DMS79 (cell line): ENCODE measurements at places on chromosomes 7 and 10.

DNA sequence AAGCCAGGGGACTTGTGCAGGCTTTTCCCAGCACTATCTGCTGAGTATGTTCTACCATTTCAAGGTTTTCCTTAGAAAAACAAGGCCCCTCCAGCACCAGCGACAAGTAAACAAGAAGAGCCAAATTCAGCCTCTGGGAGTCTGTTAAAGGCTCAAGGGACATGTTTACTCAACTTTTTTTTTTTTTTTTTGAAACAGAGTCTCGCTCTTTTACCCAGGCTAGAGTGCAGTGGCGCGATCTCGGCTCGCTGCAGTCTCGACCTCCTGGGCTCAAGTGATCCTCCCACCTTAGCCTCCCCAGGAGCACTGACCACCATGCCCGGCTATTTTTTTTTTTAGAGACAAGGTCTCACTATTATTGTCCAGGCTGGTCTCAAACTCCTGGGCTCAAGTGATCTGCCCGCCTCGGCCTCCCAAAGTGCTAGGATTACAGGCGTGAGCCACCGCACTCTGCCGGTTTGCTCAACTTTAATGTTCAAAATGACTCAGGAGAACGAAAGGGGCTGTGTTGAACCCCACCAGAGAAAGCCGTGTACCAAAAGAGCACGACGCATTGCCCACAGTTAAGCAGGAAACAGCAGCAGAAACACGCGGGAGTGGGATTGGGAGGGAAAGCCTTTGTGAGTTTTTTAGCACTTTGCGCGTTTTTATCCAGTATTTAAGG lies 772 bp downstream of the PRDX3 start:
- no peak for DNase-seq

- no peak for DNase-seq
These were observed 27.3 kb upstream of the HERPUD2 start for GRCh38 chr7:35722054-35722849.

DNA sequence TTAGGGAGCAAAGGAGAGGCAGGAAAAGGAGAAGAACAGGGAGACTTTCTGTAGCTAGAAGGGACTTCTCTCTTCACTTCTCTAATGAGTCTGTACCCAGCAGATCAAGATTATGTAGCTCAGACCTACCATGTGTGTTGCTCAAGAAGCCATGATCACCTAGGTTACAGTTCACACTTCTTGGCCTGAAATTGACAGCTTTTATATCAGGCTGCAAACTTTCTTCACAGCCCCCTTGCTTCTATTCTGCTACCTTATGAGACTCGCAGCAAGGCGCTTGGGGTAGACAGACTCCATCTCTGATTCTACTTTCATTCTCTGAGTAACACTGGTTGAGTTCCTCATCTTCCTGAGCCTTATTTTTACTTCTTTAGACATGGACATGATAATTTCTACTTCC lies 19.6 kb upstream of the GIMAP2 start:
- no peak for DNase-seq

GRCh38 chr10:97960269-97961056 lies 70.0 kb downstream of the CRTAC1 start:
- DNase-seq, result no peak

DNA sequence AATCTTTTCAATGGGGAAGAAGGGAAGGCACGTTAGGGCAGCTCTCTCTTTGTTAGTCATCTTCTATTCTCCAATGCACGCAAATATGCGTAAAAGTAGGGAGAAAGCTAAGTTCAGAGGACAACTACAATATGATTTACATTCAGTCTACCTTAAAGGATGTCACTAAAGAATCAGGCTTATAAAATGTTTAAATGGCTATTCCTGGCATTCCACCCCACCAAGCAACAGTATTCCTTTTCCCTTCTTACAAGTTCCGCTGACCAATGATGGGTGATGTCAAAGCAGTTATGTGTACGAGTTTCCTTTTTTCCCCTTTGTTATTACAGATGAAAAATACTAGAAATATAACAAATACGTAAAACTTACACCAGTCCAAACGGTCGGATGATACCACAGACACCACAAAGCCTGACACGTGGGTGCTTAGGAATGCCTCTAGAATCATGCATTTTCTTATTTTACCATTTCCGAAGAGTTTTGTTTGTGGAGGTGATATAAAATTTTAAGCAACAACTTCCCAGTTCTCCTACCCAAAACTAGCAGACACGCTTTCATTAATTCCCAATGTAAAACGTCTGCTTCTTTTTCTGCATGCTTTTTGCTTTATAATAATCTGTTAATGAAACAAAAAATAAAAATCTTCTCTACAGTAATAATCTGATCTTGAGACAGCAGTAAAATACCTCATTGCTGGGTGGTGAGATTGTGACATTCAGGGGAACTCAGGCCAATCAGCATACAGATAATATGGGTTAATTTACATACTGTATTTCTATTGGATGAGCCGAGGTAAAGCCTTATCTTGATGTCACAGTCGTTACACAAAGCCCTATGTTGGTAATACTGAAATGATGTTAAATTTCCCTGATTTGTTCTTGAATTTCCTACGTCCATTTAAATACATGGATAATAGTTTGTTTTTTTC lies 708 bp upstream of the GPR85 start:
- DNase-seq, result no peak

DNA sequence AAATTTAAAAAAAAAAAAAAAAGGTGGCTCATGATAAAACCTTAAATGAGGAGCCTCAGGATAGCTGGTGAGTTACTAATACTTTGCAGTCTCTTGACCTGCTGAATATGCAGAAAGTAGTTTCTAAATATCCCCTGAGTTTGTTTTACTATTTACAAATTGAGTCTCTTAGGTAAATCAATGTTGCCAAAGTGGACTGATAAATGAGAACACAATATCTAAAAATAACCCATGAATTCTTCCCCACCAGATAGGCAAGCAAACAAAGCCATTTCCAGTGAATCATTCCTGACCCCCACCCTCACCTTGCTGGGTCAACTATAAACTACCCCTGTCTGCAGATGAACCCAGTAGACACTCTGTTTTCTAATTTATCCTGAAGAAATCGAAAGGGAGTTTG lies 78.9 kb downstream of the GFRA1 start:
- no peak for DNase-seq

DNA sequence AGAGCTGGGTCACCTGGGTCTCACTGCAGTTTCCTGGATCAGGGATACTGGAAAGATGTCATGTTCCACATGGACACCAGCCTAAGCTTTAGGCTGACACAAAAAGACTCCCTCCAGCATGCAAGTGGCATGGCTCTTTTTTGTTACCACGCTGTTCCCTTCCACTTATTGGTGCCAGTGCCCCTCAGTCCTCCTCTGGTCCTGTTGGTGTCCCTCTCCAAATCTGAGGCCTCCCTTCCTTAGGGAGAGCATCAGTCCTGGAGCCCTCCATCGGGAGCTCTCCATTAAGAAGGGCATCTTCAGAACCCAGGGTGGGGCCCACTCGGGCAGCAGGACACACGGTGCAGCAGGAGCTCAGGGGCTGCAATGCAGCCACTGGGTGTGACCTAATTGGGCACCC lies 76.1 kb upstream of the LRRC18 start:
- DNase-seq, result no peak

- DNase-seq, result no peak
These were observed 90.1 kb upstream of the NANOS1 start for GRCh38 chr10:118939211-118940007.

- DNase-seq, result no peak
These were observed 4.0 kb upstream of the BORCS7 start for GRCh38 chr10:102850025-102850518.

GRCh38 chr7:44145479-44145968 lies 4.4 kb upstream of the MYL7 start:
- DNase-seq, result no peak

GRCh38 chr10:11601670-11602069 lies 9.8 kb downstream of the USP6NL start:
- DNase-seq, result no peak

DNA sequence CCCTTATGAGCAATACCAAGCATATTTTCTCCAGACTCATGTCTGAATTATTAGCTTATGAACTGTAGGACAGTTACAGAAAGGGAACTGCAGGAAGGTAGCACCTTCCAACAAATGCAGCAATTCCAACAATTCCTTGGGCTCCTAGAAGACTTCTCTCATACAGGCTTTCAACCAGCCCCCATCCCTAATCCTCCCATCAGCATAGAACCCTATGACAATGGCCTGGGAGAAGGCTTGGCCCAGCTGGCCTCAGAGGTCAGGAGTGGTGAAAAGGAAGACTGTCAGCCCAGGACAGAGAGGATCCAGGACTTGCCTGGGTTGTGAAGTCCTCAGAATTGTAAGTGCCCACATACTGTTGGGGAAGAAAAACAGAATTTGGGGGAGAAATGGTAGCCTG lies 5.9 kb downstream of the VPS41 start:
- DNase-seq, result no peak
